Thyroid gland (tissue), 4 donors: ENCODE measurements at places on chromosomes 2 and 18. TPM values are rescaled to one million over a fixed set of nuclear protein-coding genes. Genes with fewer than 3 reads are reported as not detected.

DNA sequence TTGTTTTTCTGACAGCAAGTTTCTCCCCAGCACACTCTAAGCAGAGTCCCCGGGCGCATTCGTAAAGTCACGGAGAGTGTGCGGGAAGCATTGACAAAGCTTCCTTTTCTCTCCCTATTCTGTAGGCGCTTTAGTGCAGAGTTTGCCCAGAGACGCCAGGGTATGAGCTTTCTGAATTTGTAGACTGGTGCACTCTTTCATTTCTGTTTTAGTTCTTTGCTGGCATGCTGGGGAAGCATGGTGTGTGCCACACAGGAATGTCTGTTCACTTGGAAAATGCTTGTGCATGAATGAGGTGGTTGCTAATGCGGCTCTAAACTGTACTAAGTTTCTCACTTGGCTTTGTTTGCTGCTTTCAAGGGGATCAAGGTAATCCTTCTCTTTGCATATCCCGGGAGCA is 102.6 kb downstream of the RTN4 start:
- H3K4me1 ChIP-seq = peaks cover 29% of the 10 kb centered on the region
- no peaks in the 10 kb centered on the region for H3K36me3 ChIP-seq
- no peak overlapping the region for H3K27ac ChIP-seq
- H3K4me3 ChIP-seq = no peak overlapping the region

Gene EIF2AK3
- total RNA-seq = 36.8 TPM

DNA sequence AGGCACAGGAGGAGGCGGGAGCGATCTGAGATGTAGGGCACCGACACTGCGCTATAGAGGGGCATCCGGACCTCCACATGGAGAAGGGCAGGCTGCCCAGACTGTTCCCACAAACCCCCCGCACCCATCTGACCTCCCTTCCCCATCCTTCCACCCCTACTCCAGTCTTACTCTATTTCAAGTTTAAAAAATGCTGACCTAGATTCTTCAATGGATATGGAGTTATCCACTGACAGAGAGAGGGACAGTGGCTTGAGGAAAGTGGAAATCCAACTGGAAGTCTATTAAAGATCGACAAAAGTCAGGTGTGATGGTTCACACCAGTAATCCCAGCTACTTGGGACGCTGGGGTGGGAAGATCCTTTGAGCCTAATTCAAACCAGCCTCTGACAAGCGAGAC is 5.1 kb upstream of the DGUOK start:
- H3K36me3 ChIP-seq = no peaks in the 10 kb centered on the region
- H3K4me3 ChIP-seq = no peak overlapping the region
- peaks cover 4% of the 10 kb centered on the region for H3K4me1 ChIP-seq
- DNase-seq = no peak
- H3K27ac ChIP-seq = no peak overlapping the region

Gene DNMT3A
- 40.9 TPM for total RNA-seq

- no peaks in the 10 kb centered on the region for H3K27me3 ChIP-seq
- H3K27ac ChIP-seq = peak overlapping the region; percentile 76
- H3K36me3 ChIP-seq = no peaks in the 10 kb centered on the region
- no peak overlapping the region for H3K4me3 ChIP-seq
- peaks cover 7% of the 10 kb centered on the region for H3K4me1 ChIP-seq
Measured at GRCh38 chr2:143717053-143717452, 587.8 kb downstream of the ARHGAP15 start.

GRCh38 chr2:166762746-166763145 is 125.5 kb upstream of the XIRP2 start:
- H3K4me3 ChIP-seq = no peak overlapping the region
- no peak for DNase-seq
- H3K27ac ChIP-seq = no peak overlapping the region

Gene SLC16A14
- total RNA-seq = 1.8 TPM

DNA sequence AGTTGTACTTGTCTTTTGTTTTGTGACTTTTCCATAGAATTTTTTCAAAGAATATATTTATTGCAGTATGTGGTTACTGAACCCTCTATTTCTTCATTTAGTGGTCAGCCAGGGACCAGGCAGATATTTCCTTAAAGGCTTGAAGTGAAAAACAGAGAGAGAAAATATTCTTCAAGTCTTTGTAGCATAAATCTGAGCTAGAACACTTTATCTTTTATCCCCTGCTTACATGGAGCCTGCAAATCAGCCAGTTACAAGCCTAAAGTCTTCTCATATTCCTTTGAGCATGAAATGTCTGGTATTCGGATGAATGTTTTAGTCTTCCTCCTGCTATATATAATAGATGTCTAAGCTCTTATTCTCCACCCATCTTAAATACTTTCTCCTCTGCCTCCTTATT is 1557.5 kb upstream of the ACVR2A start:
- H3K27ac ChIP-seq = no peak overlapping the region
- H3K36me3 ChIP-seq = no peaks in the 10 kb centered on the region

Gene MOGAT1
- total RNA-seq = not detected

Gene CCL20
- not detected for total RNA-seq
